ENCODE measurements at places on chromosomes 2 and 18.
A peak's percentile ranks its signal among the peaks of the same experiment; 100 is the strongest.

DNA sequence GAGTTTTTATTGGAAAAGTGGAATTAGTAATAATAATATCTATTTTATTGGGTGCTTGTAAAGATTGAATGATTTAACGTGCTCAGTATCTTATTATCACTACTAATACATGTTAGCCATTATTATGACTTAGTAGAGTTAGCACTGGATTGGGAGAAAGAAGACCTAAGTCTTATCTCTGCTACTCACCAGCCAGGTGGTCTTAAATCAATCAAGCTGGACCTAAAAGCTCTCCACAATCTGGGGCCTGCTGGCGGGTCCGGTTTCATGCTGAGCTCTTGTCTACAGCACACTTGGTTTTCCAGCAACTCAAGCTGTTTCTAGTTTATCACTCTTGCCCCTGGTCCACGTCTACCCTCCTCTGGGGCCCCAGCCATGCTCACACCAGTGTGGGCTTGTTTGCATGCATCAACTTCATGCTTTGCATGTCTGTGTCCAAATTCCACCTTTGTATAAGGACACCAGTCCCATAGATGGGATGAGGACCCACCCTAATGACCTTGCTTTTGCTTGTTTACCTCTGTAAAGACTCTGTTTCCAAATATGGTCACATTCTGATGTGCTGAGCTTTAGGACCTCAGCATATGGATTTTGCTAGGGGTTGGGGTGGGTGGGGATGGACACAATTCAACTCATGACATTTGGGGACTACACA is 363.1 kb downstream of the LPIN1 start:
- DNase-seq: no peak

DNA sequence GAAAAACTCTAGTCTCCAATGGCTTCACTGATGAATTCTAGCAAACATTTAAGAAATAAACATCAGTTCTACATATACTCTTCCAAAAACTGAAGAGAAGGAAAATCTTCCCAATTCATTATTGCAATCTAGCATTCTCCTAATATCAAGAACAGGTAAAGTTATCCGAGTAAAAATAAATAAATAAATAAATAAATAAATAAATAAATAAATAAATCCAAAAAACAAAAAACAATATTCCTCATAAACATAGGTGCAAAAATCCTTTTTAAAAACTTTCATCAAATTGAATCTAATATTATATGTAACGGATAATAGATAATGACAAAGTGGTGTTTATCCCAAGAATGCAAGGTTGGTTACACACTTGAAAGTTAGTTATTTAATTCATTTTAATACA is 58.4 kb upstream of the TMEM247 start:
- DNase-seq: no peak

DNA sequence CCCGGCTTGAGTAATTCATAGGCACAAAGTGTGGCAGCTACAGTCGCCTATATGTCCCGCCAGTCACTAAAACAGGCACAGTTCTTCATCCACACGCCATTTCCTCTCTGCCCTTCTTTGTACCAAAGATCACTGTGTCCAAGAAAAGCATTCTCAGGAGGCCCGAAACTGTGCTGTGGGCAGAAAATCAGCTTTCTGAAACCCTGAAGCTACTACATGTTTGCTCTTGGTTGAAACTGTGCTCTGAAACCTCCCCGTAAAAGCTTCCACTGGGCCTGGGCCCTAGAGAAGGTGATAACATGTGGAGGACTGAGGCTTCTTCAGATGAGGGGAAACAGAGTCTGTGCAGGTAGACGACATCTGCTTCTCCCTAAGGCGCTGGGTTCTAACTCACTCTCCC is 75.6 kb upstream of the ID2 start:
- DNase-seq: no peak

DNA sequence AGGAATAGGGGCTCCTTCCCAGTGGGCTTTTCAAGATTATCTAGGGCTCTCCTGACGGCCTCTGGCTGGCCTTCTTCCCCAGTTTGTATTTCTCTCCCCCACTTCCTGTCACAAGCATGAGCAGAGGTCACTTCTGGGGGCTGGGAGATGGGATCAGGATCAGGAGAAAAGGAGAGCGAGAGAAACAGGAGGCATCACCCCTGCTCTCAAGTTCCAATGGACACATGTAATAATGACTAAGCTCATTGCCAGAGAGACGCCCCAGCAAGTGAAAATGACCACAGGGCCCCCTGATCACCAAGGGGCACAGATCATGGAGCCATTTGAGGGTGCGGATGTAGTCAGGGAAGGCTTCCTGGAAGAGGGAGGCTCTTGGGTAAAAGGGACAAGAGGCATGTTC is 92.1 kb downstream of the SMAD7 start:
- no peak for DNase-seq

GRCh38 chr18:9827793-9828505 is 57.8 kb upstream of the TXNDC2 start:
- no peak for DNase-seq

DNA sequence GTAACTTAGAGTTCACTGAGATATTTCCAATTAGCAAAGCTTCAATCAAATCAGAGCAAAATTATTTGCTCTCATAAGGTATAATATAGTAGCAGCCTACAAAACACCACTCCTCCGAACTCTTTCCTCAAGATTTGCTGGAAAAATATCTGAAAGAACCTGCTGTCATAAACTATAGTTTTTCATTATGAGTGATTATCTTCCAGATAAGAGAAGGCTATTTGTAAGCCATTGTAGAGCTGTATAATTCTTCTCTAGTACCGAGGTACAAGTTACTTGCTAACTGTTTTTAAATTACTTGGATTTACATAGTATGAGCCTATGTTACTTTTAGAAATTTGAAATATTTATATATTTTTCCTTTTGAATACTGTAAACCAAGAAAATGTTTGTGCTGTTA is 2.1 kb downstream of the NDC80 start:
- DNase-seq: no peak

DNA sequence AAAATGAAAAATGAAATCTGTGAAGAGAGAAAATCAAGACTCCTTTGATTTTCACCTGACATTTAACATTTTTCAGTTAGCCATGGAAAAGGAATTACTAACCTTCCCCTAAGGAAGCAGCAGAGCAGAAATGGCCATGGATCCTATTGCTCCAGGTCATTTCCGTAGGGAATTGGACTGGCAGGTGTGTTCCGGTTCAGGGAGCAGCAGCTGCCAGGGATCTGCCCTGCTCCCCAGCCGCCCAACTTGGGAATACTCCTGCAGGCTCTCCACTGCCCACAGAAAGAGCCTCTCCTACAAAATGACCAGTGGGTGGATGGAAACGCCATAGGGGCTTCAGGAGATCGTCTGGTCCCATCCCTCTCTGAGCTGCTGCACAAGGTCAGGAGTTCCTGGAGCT is 86.0 kb upstream of the MAPK4 start:
- peak; percentile 27 for DNase-seq

DNA sequence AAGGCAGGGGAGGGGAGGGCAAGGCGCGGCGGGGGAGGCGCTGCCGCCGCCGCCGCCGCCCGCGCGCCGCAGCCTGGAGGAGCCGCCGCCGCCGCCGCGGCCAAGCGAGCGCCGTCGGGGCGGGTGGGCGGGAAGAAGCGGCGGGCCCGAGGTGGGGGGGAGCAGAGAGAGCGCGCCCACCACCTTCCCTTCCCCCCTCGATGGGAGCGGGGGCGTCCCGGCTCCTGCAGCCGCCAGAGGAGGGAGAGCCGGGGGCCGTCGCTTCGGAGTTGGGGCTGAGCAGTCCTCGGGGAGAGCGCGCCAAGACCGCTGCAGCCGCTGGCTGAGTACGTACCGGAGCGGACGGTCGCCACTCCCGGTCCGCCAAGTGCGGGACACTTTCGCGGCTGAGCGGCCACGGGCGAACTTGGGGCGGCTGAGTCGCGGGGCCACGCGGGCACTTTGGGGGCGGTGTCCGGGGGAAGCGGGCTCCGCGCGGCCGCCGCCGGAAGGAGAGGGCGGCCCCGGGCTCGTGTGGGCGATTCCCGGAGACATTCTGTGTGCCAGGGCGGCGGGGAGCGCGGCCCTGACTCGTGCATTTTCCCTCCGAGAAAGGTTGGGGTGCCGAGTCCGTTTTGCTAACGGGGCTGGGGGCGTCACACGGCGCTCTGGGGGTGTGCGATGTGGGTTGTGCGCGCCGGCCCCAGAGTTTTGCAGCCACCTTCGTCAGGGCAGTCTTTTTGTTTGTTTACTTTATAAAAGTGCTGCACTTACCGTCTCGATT is at the start of gene NAB1:
Gene NAB1, plus strand, starts transcription at position 49 of the 763 bp plus-strand sequence. CDS start 10,094 bp downstream, outside the sequence.
- DNase-seq: peak; percentile 60

GRCh38 chr2:64593035-64593655 is 60.6 kb downstream of the SERTAD2 start:
- DNase-seq: no peak

DNA sequence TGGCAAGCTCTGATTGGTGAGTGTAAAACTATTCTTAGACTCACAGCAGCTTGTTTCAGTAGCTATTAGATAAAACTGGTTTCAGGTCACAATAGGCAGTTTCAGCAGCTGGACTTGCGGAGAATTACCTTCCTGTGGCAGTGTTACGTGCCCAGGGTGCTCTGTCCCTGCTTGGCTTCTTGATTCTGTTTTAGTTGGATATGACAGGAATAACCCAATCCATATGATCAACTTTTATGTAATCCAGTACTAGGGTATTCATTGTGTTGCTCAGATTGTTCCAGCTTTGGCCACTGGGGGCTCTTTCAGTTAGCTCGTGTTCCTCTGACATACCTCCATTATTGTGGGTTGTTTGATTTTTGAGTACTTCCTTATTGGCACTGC is 43.1 kb downstream of the INPP4A start:
- DNase-seq: no peak
